ENCODE measurements at places on chromosomes 2 and 18. TPM values are rescaled to one million over a fixed set of nuclear protein-coding genes. Genes with fewer than 3 reads are reported as not detected.

GRCh38 chr2:86301009-86301408 is 36.4 kb downstream of the REEP1 start:
- DNase-seq: no peak

GRCh38 chr18:62179213-62179612 is 7.6 kb downstream of the PIGN start:
- DNase-seq: no peak

GRCh38 chr2:212845941-212846340 is 305.5 kb downstream of the IKZF2 start:
- DNase-seq: no peak

DNA sequence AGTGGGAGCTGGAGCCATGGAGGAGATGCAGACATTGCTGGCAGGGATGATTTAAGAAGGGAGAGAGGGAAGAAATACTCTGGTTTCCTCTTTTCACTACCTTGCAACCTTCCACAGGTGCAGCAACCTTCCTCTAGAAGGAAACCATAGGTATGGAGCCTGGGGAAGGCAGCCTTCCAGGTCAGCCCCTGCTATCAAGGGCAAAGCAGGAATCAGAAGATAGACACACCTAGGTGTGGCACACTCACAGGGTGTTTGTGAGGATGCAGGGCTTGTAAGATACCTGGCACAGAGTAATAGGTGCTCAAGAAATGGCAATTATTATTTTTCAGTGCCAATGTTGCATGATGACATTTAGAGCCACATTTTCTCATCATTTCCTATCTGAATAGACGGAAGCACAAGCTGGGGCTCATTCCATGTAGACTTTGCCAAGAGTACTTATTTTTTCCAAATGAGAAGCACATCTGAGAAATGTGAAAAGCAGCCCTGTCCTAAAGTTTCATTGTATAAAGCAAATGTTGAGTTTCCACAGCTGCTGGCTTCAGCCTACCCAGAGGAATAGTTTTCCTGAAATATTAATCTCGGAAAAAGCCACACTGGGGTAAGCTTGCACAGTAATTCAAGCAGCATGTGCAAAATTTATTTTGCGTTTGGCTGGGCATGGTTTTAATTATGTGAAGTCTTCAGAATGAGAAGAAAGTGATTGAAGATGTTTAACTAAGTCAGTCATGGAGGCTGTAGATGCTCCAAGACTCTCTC is 20.6 kb downstream of the EVA1A start:
- DNase-seq: no peak

GRCh38 chr2:16215902-16216557 is 275.7 kb downstream of the MYCN start:
- DNase-seq: no peak

DNA sequence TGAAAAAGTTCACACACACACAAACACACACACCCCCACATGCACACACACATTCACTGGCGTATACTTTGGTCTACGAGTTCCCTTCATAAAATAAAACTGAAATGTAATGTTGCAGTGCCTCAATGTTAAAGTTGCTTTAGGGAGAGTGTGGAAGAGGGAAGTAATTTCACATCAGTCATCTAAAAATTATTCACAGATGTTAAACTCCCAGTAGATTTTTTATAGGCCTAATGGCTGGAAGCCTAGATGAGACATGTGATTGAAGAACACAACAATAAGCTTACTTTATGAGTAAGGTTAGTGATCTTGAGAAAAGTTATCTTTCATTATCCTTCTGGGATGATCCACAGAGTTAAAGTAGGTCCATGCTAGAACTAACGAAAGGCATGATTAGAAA is 506.7 kb upstream of the CNTNAP5 start:
- no peak for DNase-seq

DNA sequence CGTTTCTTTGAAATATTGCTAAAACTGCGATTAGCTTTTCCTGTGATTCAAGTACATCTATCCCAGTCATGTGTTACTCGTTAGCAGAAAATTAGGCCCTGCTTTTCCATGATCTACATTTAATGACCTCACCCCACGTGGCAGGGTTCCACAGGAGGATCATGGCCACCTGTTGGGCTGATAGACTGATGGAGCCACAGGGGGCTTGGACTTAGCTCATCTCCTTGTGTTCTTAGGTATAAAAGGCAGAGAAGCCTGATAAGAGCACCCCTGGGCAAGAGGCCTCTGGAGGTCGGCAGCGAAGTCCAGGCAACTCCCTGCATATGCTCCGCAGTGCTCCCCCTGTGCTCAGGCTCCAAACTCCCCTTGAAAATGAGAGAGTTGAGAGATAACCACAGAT is 12.9 kb downstream of the FZD7 start:
- DNase-seq: no peak

- DNase-seq: no peak
Observed at GRCh38 chr2:184906709-184907108, 308.4 kb downstream of the ZNF804A start.

DNA sequence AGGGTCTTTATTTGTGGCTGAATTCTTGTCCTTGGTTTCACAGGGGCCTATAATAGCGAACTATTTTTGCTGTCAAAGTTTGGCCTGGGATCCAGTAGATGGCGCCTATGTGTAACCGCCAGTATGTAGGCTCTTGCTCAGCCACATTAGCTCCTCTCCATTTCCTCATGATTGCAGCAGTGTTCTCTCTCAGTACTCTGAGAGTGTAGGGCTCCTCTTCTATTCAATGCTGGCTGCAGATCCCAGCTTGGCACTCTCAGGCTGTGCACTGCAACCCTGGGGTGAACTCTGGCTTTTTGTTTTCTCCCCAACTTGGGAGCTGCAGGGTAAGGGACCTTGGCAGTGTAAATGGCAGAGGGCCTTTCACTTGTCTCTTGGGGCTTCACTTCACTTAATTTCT is 344.6 kb upstream of the CHAC2 start:
- no peak for DNase-seq

- DNase-seq: no peak
Observed at GRCh38 chr2:70733646-70734180, 34.3 kb downstream of the ADD2 start.

- no peak for DNase-seq
Observed at GRCh38 chr18:9673296-9674251, 34.5 kb upstream of the RAB31 start.

DNA sequence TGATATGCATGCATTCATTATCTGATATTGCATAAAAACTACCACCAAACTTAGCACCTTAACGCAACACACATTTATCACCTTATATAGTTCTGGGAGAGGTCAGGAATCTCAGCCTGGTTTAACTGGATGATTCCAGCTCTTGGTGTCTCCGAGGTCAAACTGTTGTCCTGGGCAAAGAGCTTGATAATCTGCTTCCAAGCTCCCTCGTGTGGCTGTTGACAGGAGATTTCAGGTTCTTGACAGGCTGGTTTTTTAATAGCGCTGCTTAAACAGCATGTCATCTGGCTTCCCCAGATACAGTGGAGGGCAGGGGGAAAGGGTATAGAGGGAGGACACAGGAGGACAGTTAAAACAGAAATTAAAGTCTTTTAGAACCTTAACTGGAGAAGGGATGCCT is 785.0 kb downstream of the CNTNAP5 start:
- DNase-seq: no peak

DNA sequence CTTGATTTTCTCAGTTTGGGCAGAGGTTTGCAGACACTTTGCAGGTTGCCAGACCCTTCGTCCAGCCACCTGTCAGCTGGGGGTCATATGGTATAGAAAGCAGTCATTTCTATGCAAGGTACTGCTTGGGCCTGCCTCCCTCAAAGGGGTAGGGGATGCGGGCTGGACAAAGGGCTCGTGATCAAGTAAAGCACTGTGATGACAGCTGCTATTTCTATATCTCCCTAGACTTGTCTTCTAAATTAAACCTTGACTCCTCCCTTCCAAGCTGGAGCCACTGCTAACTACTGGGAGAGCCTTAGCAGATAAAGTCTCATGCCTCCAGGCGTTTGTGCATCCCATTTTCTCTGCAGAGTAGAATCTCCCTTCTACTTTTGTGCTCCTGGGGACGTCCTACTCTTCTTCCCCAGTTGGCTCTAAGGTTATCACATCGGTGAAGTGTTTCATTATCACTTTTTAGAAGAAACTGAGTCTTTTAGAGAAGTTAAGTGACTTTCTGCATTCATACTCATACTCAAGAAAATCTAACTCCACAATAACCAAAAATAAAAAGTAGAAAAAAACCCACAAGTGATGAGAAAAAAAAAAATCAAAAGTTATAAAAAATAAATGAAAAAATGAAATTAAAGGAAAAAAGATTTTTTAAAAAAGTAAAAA is 710 bp upstream of the XRCC5 start:
- no peak for DNase-seq

GRCh38 chr18:9653390-9653789 is 39.0 kb upstream of the PPP4R1 start:
- no peak for DNase-seq

DNA sequence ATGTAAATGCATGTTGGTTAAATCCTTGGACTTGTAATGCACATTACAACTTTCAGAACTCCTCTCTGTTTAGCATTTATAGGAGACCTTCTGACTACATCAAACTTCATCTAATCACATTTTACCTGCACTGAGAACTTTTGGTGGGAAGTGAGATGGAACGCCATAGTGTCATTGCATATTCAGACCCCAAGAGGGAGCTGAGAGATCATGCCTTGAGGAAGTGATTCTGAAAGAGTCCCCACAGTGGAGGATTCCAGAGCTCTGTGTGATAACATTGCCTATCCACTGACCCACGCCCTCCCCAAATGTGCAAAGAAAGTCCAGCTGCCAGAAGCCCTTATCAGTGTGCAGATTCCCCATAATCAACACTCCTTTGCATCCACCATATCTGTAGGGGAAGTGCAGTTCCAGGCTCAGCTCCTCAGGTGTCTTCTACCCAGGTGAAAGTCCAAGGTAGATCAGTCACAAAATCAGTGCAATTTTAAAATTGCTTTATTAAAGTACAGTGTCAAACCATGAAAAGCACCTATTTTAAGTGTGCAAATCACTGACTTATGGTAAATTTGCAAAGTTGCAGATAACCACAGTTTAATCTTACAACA is 212.4 kb downstream of the RPIA start:
- no peak for DNase-seq

DNA sequence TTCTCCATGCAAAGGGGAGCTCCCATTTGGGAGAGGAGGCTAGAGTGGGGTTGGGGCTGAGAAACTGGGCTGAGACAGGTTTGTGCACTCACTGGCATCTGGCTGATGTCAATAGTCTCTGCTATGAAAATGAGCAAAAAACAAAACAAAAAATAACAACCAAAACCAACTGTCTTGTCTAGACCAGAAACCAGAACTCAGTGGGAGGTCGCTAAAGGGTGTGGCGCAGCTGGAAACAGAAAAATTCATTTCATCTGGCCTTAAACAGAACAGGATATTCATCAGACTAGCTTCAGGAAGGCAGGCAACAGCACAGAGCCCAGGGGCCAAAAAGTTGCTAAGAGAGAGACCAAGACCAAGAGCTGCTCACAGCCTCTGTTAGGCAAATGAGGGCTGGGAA is 126.1 kb downstream of the THNSL2 start:
- no peak for DNase-seq

DNA sequence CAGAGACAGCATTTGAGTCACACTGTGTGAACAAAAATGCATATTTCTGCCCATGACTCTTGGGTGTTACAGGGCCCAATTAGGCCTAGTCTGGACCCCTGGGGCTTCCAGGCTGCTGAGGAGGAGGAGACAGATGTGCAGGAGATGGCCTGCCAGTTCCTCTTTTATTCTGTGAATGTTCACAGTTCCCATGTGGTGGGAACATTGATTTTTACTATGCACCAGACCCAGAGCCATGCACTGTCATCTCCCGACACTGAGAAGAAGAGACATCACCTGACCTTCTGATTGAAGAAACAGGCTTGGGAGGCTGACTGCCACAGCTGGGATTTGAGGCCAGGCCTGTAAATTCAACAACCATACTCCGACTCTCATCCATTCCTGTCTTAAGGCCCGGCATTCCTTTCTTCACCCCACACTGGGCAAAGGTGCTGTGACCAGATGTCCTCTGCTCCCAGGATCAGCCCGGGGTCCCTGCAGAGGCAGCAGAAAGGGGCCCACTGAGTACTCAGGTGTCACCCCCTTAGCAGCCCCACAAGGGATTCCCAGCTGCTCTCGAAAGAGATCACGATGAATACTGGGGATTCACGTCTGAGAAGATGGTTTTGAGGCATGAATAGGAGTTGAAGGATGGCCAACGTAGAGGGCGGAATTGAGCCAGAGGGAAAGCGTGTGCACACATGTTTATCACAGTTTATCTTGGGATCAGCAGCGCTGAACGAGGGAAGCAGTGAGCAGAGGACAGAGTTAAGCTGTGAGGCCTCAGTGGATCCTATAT is 3.6 kb upstream of the TFCP2L1 start:
- no peak for DNase-seq

- DNase-seq: no peak
Observed at GRCh38 chr18:3625742-3626091, 175.7 kb downstream of the TGIF1 start.

- no peak for DNase-seq
Observed at GRCh38 chr2:152446213-152446612, 111.2 kb downstream of the FMNL2 start.

Gene ZNF532
- 123 TPM for total RNA-seq

Gene C2orf81
- 3.4 TPM for total RNA-seq

Gene AGFG1
- total RNA-seq: 49.3 TPM

Gene KHK
- total RNA-seq: 1.3 TPM

Gene PDCD1
- not detected for total RNA-seq

Gene CACNB4
- total RNA-seq: 6.0 TPM

Gene TEKT4
- not detected for total RNA-seq
